WTC11 (cell line): ENCODE measurements at places on chromosomes 13 and 19. TPM values are rescaled to one million over a fixed set of nuclear protein-coding genes. Genes with fewer than 3 reads are reported as not detected.

DNA sequence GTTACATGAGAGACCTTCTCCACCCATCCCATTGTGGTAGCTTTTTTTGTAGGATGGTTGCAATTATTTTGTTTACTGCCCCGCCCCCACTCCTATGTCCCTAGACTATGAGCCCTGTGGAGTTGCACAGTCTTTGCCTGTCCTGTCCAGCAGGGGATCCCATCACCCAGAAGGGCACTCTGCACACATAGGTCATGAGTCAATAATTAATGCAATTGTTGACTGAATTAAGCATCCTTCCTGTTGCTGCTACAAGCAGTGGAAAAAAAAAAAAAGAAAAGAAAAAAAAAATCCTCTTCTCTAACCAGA, 14.2 kb downstream of the C19orf81 start:
- no peak for DNase-seq

DNA sequence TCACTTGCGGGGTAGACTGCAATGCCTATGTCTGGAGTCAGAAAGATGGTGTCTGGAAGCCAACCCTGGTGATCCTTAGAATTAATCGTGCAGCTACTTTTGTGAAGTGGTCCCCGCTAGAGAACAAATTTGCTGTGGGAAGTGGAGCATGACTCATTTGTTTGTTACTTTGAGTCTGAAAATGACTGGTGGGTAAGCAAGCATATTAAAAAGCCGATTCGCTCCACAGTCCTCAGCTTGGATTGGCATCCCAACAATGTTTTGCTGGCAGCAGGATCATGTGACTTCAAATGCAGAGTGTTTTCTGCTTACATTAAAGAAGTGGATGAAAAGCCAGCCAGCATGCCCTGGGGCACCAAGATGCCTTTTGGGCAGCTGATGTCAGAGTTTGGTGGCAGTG, 9.5 kb upstream of the ERVV-1 start:
- no peak for DNase-seq

GRCh38 chr19:46945694-46946489, 73.7 kb upstream of the NPAS1 start:
- DNase-seq = no peak

GRCh38 chr19:16295057-16295456, 29.6 kb upstream of the KLF2 start:
- no peak for DNase-seq

- peak; percentile 48 for DNase-seq
Observed at GRCh38 chr19:1860042-1860775, 3.2 kb downstream of the KLF16 start.

GRCh38 chr13:77124423-77124822, 97.5 kb upstream of the FBXL3 start:
- DNase-seq = no peak

DNA sequence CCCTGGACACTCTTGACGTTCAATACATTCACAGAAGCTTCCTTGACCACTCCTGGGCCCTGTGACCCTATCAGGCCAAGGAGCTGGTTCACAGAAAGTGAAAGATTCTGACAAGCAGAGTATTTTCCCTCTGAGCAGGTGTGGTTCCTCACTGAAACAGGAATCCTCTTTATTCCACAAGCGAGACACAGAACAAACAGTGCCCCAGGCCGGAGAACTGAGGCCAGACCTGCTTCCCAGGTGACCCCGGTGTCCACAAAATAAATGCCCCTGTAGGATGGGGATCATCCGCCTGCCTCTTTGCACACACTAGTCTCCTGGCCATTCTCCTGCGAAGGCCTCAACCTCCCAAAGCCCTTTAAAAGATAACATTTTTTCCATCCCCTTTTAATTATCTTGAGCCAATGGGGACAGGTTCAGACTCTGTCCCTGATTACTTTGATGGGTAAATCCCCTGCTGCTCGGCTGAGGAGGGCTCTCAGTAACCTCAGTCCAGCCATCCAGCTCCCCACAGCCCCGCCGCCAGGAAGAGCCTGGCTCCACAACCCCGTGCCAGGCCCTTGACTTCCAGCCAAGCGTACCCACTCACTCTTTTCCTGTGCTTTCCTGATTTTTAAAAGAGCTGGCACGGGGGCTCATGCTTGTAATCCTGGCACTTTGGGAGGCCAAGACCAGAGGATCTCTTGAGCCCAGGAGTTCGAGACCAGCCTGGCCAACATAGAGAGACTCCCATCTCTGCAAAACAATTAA, 129.1 kb downstream of the FOXO1 start:
- DNase-seq = no peak

DNA sequence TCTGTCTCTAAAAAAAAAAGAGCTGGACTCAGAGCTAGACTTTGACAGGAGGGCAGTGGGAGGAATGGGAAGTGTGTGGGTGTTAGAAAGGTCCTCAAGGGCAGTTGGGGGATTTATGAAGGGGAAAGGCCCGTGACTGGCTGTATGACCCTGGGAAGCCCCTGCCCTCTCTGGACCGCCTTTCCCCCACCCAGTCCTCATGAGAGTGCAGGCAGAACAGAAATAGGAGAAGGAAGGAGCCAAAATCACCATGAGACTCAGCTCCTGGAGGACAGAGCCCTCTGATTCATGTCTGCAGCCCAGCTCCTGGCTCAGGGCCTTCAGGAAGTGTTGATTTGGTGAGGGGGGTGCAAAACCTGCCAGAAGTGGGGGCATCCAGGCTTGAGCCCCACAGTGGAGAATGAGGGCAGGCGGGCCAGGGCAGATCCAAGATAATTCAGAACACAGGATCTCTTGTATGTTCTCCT, 8.7 kb upstream of the SMG9 start:
- no peak for DNase-seq

DNA sequence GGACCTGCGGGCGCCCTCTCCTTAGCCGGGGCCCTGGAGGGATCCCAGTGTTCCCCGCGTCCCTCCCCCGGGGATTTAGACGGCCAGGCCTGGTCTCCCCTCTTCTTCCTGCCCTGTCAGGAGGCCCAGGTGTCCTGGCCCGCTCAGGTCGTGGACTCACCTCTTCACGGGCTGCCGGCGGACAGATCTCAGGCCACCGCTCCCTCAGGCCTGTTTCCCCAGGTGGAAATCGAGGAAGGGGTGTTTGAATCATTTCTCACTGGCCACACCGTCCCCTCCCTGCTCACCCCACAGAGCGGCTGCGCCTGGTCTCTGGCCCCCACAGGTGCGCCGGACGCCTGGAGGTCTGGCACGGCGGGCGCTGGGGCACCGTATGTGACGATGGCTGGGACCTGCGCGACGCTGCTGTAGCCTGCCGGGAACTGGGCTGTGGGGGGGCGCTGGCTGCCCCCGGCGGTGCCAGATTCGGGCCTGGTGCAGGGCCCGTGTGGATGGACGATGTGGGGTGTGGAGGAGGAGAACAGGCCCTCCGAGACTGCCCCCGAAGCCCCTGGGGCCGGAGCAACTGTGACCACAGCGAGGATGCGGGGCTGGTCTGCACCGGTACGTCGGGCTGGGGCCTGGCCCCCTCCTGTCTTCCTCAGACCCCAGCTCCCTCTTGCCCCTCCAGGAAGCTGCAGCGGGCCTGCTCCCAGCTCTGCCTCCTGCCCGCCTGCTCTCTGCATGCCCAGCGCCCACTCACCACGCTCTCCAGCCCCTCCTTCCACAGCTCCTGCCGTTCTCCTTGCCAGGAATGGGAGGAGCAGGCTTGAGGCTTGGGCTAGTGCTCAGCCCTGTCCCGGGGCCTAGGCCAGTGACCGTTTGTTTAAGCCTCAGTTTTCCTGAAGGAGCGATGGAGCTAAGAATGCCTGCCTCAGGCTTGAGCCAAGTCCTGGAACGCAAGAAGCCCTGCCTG, 2.5 kb downstream of the SSC5D start:
- no peak for DNase-seq

DNA sequence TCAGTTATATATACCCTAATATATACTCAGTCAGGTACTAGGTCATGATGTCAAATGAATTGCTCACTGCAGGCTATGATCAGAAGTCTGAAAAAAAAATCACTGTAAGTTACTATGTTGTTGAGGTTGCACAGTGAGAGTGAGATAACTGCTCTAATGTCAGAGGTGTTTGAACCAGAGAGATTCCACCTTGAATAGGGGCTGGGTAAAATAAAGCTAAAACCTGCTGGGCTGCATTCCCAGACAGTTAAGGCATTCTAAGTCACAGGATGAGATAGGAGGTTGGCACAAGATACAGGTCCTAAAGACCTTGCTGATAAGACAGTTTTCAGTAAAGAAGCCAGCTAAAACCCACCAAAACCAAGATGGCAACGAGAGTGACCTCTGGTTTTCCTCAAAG, 10.2 kb downstream of the EPSTI1 start:
- DNase-seq = no peak

DNA sequence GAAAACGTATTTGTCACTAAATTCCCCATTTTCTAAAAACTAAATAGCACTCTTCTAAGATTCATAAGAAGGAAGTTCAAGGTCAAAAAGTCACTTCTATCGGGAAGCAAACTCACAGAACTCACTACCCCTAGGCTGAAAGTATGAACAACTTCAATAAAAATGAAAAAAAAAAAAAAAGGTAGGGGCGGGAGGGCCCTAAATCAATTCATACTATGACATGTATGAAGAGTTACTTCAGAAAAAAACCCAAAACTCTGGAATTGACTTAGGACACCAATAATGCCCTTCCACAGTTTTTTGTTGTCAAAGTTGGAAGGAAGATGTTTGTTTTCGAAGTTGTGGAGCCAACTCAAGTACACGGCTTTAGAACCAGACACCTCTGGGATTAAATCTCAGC, 1.1 kb downstream of the SUCLA2 start:
- no peak for DNase-seq

GRCh38 chr19:7098701-7099596, 29.4 kb downstream of the ZNF557 start:
- DNase-seq = peak; percentile 95

GRCh38 chr19:9073806-9074205, 13.1 kb upstream of the OR1M1 start:
- peak; percentile 20 for DNase-seq

DNA sequence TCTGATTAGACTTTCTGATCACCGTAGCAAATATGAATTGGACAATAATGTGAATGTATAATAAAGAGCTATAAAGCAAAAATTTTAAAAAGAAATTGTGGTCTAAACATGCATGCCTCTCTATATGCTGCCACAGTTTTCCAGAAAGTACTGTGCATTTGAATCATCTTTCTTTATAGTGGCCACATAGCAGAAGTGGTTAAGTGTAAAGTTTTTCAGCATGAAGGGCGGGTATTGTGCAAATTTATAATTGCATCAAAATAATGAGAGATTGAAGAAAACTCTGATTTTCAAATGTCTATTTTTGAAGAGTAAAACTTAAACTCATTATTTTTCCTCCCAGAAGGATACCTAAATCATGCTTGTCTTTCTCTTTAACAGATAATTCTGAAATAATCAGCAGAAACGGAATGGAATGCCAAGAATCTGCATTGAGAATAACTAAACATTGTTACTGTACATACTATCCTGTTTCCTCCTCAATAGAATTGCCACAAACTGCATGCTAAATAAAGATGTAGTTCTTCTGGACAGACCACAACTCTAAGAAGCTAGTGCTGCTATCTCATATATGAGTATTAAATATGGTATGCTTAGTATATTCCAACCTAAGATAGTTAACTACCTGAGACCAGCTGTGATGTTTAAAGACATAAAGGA, 42.9 kb upstream of the RAP2A start:
- DNase-seq = no peak

- DNase-seq = peak; percentile 83
Observed at GRCh38 chr19:35044317-35045117, 3.0 kb downstream of the HPN start.

DNA sequence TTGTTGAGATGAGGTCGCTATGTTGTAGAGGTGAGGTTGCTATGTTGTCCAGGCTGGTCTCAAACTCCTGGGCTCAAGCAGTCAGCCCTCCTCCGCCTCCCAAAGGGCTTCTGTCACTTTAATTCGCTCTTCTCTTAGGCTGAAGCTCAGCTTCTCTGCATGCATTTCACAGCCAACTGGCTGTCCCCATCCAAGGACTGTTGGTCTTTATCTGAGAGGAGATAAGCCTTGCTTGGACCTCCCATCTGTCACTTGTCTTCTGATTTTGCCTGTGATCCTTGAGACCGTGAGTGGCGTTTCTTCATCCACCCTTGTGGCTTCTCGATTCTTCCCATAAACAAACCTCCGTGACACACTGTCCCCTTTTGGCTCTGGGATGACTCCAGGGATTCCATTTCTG, 24.4 kb downstream of the CERS1 start:
- DNase-seq = no peak

DNA sequence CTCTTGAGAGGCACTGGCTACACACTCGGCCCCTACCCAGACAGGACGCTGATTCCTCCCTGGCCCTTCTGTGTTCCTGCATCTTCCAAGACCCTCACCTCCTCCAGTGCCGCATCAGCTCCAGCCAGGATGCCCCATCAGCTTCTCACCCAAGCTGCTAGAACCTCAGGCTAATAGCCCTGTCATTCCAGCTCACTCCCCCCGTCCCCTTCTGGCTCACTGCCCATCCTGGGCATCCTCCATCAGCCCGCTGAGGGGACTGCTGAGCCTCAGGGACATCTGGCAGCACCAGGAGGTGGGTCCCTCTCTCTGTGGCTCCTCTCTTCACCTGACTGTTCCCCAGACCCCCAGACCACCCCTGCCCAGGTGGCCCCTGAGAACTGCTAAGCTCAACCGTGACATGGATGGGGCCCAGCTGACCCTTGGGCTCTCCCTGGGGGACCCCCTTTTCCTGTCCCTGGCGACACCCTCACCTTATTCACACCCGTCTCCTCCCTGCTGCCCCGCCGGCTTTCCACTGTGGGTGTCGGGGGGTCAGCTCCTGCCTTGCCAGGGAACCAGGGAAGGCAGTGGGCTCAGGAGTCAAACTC, 4.8 kb downstream of the FFAR3 start:
- DNase-seq = no peak

- DNase-seq = peak; percentile 62
Observed at GRCh38 chr19:17235971-17236777, 9.5 kb downstream of the NR2F6 start.

GRCh38 chr13:30111810-30112209, 195.5 kb downstream of the KATNAL1 start:
- DNase-seq = peak; percentile 31

- DNase-seq = no peak
Observed at GRCh38 chr19:16575861-16576689, 3.9 kb upstream of the SLC35E1 start.

The MAP4K1 gene
- 14.0 to 25.0 TPM (median 24.5 TPM) in 3 replicates for total RNA-seq

The CLDN10 gene
- total RNA-seq = 24.7 to 29.6 TPM (median 29.5 TPM) in 3 replicates

The S1PR5 gene
- 3.8 to 5.4 TPM (median 4.1 TPM) in 3 replicates for total RNA-seq

The APOC1 gene
- 76.2 to 101 TPM (median 86.5 TPM) in 3 replicates for total RNA-seq

The CEACAM4 gene
- not detected in 3 replicates for total RNA-seq

The LHFPL6 gene
- total RNA-seq = 1.4 to 4.5 TPM (median 2.1 TPM) in 3 replicates

The CBY2 gene
- total RNA-seq = 0.50 to 0.74 TPM in 2 of 3 replicates, not detected in the other

The TMEM221 gene
- 1.2 to 2.9 TPM (median 2.3 TPM) in 3 replicates for total RNA-seq

The SELENOV gene
- 12.6 to 15.4 TPM (median 15.1 TPM) in 3 replicates for total RNA-seq

The IGFL2 gene
- total RNA-seq = not detected in 3 replicates

The ACP7 gene
- total RNA-seq = 0.09 to 0.11 TPM (median 0.11 TPM) in 3 replicates

The LILRA6 gene
- total RNA-seq = not detected in 3 replicates

The NCAN gene
- total RNA-seq = 1.9 to 3.0 TPM (median 2.5 TPM) in 3 replicates

The NXNL1 gene
- total RNA-seq = not detected in 3 replicates

The SYNGR4 gene
- not detected in 3 replicates for total RNA-seq

The SLITRK6 gene
- 0.04 to 0.41 TPM (median 0.07 TPM) in 3 replicates for total RNA-seq

The ZNF442 gene
- 1.9 to 4.0 TPM (median 2.4 TPM) in 3 replicates for total RNA-seq
